Hypothalamus (tissue), 51 donors: ENCODE measurements at places on chromosomes 3 and 15.
A peak's percentile ranks its signal among the peaks of the same experiment; 100 is the strongest.

DNA sequence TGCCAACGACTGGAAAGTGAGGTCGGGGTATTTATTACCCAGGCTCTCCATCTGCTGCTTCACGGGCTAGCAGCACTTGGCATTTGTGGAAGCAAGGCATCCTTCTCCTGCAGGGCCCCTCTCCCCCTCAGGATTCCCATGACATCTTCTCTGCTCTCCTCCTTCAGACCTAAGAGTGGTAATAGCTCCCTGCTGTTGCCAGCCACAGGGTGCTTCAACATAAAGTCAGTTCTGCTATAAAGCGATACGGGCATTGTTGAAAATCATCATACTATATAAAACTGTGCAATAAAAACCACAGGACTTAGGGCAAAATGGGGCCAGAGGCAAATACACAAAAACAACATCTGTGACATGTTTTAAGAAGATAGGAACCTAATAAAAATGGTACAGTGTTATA, 391.8 kb upstream of the ADAMTS9 start:
- DNase-seq, result no peak

DNA sequence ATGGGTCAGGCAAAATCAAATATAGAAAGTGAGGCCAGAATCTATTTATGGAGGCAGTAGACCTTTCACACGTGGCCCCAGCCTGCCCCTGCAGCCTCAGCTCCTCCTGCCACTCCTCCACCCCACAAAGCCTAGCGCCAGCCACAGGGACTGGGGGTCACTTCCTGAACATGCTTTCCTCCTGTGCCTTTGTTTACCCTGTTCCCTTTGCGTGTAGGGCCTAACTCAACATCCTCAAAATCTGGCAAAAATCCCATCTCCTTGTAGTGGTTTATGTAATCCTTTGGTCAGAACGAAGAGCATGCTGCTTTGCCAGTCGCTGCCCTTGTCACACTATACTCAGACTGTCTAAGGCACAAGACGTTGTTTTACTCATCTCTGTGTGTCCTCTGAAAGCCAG, 39.6 kb downstream of the KBTBD12 start:
- peak; percentile 5 for DNase-seq

- no peak for DNase-seq
Measured at GRCh38 chr3:141405025-141405424, 36.7 kb downstream of the ZBTB38 start.

DNA sequence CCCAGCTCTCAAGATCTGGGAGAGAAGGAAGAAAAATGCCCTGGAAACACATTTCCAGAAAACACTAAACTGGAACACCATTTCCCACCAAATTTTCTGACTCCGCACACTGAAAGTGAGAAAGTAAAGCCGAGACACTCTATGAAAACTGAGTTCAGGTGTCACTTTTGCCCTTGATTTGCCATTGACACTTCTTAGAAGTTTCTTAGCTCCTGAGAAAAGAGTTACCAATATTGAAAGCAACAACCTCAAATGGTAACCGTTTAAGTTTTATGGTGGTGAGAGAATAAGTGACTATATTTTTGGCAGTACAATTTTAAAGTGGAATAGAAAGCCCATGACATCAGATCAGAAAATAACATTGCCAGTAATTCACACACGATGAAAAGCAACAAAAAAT, 39.0 kb downstream of the CD86 start:
- no peak for DNase-seq

- DNase-seq, result no peak
Measured at GRCh38 chr3:16378920-16379319, 113.9 kb downstream of the OXNAD1 start.

GRCh38 chr3:42723219-42723618, 20.6 kb upstream of the HHATL start:
- no peak for DNase-seq

GRCh38 chr3:38471260-38471857, 17.7 kb downstream of the ACVR2B start:
- no peak for DNase-seq

DNA sequence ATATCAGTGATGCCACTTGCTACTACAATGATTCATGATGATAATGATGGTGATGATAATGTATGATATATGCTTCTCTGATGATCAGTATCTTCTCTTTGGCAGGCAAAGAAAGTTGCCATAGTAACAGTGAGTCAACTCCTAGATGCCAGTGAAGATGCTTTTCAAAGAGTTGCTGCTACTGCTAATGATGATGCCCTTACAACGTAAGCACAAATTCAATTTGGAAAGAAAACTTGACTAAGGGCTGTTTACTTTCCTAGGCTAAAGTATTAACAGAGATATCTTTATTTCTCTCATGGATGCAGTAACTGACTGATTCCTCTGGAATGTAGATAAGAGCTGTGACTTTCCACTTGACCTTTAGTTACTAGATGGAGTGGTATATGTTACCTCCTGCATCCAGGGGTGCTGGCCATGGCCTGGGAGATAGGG, 27.8 kb downstream of the ADGRG7 start:
- DNase-seq, result no peak

DNA sequence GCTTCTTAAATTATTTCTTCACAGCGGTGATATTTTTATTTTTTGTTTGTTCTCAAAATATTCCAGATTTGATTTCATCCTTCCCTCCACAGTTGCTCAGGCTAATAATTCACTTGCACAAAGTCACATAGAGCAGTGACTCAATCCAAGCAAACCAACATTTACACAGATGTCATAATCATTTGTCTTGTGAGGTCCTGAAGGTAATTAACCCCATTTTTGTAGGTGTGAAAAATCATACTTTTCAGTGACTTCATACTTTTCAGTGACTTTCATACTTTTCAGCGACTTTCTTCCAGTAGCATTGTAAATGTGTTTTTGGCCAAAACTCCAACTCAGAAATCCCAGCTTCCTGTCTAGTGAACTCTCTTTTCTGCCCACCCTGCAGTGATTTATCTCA, 32.1 kb downstream of the CD200 start:
- DNase-seq, result no peak

DNA sequence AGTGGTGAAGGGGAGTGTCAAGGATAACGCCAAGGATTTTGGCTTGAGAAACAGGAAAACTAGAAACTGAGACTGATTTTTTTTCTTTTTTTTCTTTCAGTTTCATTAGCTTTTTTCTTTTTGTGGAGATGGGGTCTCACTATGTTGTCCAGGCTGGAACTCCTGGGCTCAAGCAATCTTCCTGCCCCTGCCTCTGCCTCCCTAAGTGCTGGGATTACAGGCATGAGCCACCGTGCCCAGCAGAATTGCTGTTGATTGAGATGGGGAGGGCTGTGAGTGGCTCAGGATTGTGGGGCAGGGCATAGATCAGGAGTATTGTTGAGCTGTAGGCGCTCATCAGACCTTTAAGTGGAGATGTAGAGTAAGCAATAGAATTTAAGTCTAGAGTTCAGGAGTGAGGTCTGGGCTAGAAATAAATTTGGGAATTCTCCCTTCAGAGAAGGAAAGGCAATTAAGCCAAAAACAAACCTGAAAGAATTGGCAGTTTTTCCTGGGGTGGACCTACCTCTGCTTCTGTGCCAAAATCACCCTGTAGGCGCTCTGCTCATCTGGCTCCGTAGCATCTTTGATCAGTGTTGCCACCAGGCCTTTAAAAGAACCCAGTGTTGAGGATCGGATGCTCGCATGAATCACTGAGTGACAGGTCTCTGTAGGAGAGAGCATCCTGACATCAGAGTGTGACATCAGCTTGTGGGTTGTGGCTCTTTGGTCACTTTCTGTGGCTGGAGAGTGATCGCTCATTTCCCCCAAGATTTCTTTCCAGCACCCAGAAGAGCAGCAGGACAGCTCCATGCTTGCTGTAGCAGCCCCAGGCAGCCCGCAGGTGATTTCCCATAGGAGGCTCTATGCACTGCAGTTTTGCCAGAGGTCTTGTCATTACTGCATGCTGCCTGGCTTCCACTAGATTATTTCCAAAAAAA, 15.8 kb downstream of the ABHD17C start:
- DNase-seq, result no peak

GRCh38 chr3:6697722-6698121, 163.2 kb upstream of the GRM7 start:
- DNase-seq, result no peak

GRCh38 chr3:129026728-129027543, 25.8 kb downstream of the EFCC1 start:
- peak; percentile 70 for DNase-seq

- no peak for DNase-seq
Measured at GRCh38 chr3:17290894-17291293, 406.1 kb downstream of the PLCL2 start.

- no peak for DNase-seq
Measured at GRCh38 chr3:137222736-137223225, 265.0 kb downstream of the IL20RB start.

GRCh38 chr15:52673312-52673711, 5.9 kb downstream of the ATOSA start:
- no peak for DNase-seq

DNA sequence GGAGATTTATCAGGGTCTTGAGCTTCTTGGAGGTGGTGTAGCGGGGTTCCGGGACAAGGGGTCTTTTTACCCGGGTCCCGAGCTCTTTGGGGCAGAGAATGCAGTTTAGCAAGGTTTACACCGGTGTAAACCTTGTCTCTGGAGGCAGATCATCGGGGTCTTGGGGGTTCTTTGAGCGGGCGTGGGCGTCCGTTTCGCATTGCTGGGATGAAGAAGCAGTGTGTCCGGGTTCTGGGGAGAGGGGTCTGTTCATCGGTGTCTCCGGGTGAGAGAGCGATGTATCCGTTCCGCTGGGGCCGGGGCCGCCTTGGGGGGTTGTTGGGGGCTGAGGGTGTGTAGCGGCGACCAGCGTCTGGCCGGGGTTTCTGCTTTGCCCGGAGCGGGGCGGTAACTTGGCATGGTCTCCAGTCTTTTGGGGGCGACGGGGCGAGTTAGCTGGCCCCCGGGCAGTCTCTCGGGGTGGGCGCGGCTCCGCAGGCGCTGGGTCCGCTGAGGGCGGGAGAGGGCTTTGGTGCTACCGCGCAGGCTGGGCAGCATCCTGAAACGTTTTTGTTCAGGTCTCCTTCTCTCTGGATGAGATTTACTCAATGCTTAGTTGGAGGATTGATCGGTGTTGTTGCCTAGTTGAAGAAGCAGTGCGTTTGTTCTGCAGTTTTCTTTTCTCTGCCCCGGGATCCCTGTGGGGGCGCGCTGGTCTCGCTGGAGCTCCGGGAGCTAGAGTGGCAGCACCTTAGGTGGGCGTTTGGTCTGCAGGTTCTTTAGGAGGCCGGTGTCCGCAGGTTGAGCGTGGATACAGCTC, 843 bp downstream of the GLCE start:
- no peak for DNase-seq

- DNase-seq, result no peak
Measured at GRCh38 chr3:13069495-13069894, 3.7 kb downstream of the IQSEC1 start.

- DNase-seq, result no peak
Measured at GRCh38 chr3:46943237-46944187, 33.0 kb downstream of the CCDC12 start.

- no peak for DNase-seq
Measured at GRCh38 chr3:43086460-43087165, 19.3 kb downstream of the POMGNT2 start.

DNA sequence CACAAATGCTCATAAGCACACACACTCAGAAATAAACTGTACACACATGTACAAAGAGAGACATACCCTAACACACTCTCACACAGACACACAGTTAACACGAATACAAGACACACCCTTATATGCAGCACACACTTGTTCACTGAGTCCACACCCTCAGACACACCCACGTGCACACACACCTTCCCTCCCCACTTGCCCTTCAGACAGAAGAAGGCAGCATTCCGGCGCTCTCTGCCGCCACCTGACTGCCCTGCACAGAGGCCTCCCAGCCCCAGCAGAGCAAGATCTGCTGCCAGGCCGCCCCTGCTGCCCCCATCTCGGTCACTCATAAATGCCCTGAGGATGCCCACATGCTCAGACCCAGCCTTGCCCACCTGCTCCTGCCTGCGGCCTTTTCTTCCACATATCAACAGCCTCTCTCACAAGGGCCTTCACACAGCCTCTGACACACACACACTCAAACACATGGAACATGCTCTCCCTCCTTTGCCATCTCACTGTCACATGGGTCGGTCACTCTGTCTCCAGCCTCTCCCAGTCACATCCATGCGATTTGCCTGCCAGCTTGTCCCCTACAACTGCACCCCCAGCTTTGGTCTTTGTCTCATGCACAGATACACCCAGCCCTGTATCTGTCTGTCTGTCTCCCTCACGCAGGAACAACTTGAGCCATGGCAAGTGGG, 71.1 kb downstream of the EPHB3 start:
- DNase-seq, result no peak

DNA sequence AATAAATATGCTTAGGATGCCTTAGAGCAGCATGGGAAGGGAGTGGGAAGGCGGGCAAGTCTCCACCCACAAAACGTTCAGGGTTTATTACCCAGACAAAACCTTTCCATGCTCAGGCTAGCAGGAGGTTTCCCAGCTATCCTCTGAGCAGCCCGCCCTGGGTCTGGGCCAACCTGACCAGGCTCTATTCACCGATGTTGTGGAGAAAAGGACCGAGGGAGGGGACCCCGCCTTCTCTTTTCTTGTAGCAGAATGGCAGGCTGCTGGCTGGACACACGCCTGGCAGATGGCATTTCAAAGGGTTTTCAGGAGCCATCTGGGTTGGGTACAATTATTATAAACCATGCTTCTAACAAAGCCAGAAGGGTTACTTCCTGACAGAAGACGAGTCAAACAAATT, 540.9 kb downstream of the MAGI1 start:
- peak; percentile 54 for DNase-seq

DNA sequence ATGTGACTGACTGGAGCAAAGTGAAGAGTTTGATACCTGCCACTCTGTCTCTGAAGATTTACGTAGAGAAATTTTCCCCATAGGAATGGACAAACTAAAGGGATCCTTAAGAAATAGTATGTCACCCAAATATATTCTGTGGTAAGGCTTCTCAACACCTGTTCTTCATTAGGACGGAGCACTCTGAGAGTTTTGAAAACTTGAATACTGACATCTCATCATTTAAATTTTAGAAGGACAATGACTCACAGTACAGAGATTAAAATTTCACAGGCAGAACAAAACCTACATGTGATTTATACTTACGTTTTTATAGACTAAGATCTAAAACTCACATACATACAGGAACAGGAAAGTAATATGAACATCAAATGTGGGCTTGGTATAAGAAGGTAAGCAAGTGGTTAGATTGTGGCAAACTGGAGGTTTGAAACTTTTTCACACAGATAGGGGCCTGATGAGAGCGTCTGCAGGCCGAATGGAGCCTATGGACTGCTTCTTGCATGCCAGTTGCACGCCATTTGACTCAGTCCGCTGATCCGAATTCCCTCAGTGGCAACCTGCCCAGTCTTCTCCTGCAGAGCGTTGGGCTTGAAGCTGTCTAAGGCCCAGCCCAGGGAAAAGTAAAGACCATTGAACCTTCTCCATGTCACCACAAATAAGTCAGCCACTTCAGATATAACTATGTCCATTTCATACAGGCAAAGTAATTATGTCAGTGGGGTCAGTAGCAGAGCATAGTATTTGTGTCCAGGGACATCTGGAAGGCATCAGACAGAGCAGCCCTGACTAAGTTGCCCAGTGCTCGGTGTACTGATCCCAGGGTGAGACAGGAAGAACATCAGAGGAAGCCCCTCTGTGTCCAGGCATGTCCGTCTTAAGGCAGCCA, 45.7 kb downstream of the ZBTB38 start:
- no peak for DNase-seq

- no peak for DNase-seq
Measured at GRCh38 chr15:95464509-95464908, 866.0 kb upstream of the NR2F2 start.
